ENCODE measurements at places on chromosomes 13 and 19.

- DNase-seq = no peak
Observed at GRCh38 chr13:85725433-85725832, 73.8 kb downstream of the SLITRK6 start.

- DNase-seq = no peak
Observed at GRCh38 chr13:100600915-100601314, 12.3 kb upstream of the GGACT start.

- no peak for DNase-seq
Observed at GRCh38 chr19:46818812-46819211, 30.4 kb upstream of the SLC1A5 start.

DNA sequence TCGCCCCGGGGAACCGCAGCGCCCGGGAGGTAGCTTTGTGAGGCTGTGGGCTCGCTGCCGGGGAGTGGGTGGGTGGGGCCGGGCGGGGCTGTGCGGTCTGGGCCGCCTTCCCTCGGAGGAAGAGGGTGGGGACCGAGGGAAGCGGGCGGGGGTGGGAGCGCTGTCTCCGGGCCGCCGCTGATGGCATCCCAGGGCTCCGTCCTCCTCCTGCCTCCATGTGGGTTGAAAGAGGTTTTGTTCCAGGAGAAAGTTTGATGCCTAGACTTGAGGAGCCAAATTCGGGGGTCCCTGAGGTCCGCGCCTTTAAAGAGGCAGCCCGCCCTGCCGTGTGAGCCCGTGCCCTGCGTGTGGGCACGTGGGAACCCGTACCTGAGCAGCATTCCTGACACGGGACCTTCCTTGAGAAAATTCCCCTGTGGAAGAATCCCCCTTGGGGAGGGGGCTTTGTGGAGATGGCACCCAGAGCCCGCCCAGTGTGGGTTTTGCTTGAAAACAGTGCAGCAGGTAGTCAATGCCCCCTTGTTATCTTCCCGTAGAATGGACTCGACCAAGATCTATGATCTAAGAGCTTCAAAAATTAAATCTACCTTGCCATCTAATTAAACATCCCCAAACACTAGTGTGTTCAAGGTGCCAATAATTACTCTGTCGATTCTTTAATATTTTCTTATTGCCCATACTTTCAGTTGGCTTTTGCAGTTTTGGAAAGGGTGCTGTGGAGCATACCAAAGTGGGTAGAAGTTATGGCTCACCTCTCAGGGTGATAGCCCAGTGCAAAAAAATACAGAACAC lies 107.8 kb downstream of the RXFP2 start:
- no peak for DNase-seq
